EL (cell line): ENCODE measurements at places on chromosomes 1 and 21.
A peak's percentile ranks its signal among the peaks of the same experiment; 100 is the strongest.

DNA sequence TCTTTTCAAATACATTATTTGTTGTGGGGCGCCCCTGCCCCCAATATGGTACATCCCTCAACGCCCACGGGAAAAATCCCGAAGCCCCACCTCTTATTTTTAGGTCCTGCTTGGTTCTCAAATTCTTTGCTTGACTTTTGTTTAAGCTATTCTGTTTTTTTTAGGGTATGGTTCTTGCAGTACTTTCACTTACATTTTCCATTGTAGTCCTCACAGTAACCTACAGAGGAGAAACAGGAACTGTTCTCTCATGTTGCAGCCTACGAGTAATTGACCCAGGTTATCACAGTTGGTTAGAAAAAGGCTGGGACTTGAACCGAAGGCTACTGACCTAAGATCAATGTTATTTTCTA, 697 bp upstream of the C21orf91 start:
- DNase-seq = no peak

DNA sequence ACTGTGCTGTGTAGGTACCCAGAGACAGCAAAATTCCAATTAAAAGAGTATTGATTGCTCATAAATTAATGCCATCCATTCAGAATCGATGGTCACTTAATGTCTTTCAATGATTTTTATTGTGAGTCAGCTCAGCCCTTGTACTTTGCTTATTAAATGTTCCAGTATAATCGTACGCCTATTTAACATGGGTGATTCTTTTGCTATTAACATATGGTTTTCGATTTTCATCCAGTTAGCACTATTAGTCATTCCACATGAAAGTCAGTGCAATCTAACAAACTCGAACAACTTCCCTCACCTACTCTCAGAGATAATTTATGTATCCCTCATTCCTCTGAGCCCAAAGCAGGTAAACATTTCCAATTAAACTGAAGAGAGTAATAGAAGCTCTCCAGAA, 109.6 kb upstream of the APP start:
- no peak for DNase-seq

DNA sequence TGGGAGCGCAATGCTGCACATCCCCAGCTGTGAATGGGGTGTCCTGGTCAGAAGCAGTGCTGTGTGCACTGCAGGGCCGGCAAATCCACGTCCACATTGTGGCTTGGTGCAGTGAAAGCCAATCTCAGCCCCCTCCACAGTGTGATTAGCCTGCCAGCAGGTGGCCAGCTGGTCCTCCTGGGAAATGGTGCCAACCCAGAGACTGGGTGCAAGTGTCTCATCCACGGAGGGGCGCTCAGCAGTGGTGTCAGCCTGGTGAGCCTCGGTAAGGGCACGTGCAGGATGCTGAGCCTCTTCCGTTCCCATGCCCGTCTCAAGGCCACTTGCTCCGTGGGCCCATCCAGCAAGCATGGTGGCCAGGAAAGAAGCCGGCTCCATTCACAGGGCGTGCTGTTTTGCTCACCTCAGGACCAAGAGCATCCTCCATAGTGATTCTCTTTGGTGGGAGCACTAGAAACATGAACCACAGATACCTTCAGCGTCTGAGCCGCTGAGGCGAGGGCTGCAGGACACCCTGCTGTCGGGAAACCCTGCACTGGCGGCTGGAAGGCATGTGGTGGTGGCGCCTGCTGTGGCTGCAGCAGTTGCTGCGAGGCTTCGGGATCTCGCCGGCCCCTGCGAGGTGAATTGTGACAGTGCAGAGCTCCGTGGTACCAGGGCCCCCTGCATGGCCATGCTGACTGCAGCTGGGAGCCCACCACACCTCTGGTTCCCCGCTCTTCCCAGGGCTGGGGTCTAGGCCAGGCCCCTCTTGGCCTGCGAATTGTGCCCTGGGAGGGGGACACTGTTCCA, 2.0 kb upstream of the SMYD3 start:
- no peak for DNase-seq

- no peak for DNase-seq
Measured at GRCh38 chr21:38420140-38420539, 78.1 kb downstream of the ERG start.

DNA sequence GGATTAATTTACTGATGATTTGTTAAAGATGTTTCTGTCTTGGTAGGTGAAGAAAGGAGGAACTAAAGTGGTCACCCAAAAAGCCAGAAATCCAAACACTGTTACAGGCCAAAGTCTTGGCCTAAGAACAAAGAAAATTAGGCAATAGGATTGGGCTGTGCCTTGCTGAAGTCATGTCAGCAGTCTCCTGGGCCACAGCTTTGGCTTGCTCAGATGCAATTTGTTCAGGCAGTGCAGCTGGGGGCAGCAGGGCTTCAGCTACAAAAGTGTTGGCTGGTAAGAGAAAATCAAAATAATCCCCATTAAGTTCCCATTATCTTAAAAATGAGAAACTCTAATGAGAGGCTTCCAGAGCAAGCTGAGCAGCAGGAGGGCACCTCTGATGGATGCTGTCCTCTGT, 14.0 kb upstream of the RAP1A start:
- DNase-seq = peak; percentile 44

DNA sequence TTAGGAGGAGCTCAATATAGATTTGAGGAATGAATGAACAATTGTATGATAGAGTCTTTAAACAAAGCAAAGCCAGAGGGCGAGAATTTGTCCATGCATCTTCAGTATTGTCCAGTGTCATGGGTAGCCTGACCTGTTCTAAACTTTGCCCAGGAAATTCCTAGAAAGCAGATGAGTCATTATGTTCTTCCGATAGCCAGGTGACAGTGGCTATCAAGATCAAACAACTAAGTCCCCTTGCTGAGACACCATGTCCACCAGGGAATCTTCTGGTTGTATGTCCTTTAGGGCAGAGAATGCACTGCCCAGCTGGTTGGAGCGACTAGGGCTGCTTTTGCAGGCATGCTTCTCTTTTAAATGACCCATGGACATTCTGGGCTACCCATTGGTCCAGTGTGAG, 1.8 kb upstream of the SLC26A9 start:
- no peak for DNase-seq

DNA sequence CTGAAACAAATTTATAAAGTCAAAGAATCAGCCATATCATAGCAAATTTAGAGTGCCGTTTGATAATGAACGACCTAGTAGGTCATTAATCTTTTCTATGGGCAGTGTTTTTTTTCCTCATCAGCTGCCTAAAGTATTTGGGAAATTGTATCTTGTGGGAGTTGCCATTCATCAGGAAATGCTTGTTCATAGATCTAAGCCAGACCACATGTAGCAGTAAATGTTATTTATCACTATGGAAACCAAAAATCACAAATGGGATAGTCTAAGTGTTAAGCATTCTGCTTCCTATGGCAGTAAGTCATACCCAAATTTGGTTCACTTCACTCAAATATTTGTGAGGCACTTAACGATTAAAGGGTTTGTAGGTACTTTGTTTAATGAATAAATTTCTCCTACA, 52.9 kb downstream of the LRRC8D start:
- peak; percentile 53 for DNase-seq

GRCh38 chr1:172630868-172631267, 28.0 kb upstream of the FASLG start:
- no peak for DNase-seq

DNA sequence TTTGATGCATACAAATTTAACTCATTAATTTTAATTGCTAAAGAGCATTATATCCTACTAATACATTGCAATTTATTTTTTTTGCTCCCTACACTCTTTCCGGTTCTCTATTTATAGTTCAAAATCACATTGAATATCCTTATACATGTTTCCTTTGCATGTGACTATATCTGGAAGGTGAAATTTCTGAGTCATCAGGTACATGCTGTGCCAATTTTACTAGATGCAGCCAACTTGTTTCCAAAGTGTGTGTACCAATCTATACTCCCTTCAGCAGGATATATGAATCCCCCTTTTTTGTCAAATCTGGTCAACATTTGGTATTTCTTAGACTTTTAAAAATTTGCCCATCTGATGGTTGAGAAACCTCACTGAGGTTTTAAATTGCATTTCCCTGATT, 602.9 kb upstream of the CAMK1G start:
- DNase-seq = no peak

GRCh38 chr1:59232216-59232615, 64.7 kb upstream of the FGGY start:
- DNase-seq = no peak

- DNase-seq = no peak
Measured at GRCh38 chr1:72547412-72547811, 265.1 kb upstream of the NEGR1 start.

- DNase-seq = peak; percentile 97
Measured at GRCh38 chr1:58818075-58818474, 34.2 kb upstream of the JUN start.

GRCh38 chr1:21490774-21491487, 18.3 kb upstream of the ALPL start:
- peak; percentile 77 for DNase-seq

DNA sequence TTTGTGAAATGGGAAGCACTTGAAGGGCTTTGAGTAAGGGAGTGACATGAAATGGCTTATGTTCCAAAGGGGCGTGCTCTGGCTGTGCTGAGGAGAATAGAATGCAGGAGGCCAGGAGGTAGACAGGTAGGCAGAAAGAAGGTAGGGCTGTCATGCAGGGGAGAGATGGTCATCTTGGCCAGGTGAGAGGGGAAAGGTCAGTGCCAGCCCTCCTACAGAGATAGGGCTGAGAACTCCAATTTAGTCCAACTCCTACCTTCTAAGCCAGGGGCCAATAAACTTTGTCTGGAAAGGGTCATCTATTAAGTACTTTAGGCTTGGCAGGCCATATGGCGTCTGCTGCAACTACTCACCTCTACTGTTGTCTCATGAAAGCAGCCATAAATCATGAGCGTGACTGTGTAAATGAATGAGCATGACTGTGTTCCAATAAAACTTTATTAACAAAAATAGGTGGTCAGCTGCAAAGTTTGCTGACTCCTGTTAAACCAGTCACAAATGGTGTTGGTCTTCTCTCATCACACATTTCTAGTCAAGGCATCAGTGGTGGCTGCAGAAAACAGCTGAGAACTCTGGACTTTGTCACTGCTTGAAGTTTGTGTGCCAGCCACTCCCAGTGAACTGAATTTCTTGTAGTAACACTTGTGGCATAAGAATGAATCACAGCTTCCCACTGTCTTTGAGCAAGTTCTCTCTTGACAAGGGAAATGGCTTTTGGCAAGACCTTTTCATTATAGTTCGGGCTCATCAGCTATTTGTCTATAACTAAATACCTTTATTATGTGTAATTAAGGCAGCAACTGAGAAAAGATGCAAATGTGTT, 32.0 kb upstream of the CD2 start:
- DNase-seq = no peak

- DNase-seq = no peak
Measured at GRCh38 chr1:21572221-21572620, 63.0 kb downstream of the ALPL start.

GRCh38 chr1:203099805-203100515, 14.1 kb upstream of the MYOG start:
- no peak for DNase-seq

DNA sequence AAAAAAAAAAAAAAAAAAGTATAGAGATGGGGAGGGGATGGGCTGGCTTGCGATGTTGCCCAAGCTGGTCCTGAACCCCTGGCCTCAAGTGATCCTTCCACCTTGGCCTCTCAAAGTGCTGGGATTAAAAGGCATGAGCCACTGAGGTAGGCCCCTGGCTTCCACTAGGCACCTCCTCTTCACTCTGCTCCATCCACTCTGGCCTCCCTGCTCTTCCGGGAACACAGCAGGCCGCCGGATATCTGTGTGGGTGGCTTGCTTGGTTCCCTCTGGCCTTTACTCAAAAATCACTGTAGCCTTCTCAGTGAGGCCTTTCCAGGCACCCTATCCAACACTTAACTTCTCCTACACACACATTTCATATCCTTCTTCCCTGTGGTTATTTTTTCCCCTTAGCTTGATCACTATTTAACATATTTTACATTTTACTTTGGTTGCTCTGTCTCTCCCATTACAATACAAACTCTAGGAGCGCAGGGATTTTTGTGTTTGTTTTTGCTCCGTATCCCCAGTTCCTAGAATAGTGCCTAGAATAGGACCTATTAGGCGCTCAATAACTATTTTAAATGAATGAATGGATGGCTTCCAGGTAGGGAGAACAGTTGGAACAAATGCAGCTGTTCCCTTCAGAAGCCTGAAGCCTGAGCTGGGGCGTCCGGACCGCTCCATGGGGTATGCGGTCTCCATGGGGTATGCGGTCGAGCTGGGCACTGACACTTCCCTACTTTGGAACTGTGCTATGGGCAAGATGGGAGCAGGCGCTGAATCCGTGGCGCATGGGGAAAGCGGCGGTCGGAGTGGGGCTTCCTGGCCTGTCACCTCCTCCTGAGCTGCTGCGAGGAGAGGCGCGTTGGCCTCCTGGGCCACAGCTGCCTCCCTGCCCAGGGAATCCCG, 46.7 kb downstream of the H3-3A start:
- peak; percentile 42 for DNase-seq

DNA sequence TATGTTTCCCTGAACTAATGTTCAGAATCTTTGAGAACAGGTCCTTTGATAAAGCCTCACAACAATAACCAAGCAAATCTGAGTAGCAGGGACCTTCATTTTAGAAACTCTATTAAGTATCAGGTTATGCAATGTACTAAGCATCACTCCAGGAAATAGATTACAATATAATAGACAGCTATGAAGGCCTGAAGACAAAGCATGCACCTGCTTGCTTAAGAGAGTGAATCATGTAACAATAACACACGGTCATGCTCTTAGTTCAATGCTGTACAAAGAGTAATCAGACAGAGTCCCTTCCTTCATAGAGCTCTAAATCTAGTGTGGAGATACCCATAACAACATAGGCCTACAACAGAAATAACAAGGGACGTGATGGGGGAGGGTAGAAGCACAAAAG, 8.1 kb upstream of the CMPK1 start:
- DNase-seq = no peak

GRCh38 chr21:41317458-41317857, 857 bp downstream of the FAM3B start:
- no peak for DNase-seq

GRCh38 chr1:67908250-67908936, 75.1 kb upstream of the GNG12 start:
- DNase-seq = no peak

DNA sequence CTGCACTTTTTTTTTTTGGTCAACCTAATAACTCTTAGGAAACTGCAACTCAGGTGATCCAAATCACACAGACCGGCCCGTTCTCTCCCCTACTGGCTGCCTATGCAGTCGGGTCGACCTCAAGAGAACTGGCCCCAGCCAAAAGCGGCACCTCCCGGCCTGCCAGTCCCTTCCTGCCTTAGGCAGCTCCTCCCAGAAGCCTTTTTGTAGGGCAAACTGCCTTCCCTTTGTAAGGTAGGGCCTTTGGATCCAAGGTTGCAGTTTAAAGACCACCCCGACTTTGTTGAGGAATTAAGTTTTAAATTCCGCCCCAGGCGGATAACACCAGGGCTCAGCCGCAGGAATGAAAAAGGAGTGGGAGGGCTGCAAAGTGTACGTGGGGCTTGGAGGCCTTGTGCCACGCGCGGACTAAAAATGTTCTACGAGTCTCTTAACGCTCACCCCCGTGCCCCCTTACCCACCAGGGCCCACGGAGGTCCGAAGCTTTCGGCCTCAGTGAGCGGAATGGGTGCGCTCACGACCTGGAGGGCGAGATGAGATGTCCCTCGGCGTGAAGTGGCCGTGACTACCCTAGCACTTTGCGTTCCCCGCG, 642 bp upstream of the ST3GAL3 start:
- peak; percentile 41 for DNase-seq

- DNase-seq = peak; percentile 43
Measured at GRCh38 chr1:181152892-181153633, 64.6 kb downstream of the IER5 start.

- no peak for DNase-seq
Measured at GRCh38 chr1:207628776-207629175, 16.2 kb upstream of the CR1L start.
